PC-9 (cell line): ENCODE measurements at places on chromosomes 2 and 18. TPM values are rescaled to one million over a fixed set of nuclear protein-coding genes. Genes with fewer than 3 reads are reported as not detected.

DNA sequence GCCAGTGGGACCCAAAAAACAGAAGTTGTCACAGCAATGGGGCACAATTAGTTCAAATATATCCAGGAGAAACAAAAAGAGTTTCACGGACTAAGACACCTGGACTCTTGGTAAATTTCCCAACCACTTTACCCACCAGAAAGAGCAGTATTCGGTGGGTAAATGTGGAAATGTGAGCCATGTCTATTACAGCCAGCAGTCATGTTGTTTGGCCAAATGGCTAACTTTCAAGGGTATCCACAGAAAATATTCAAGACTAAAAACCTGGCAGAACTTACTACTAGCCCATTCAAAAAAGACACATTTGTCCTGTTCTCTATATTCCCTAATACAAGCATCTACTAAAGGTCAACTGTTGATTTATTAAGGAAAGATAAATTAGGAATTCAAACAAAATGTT is 1296.0 kb upstream of the NXPH2 start:
- no peak for DNase-seq

GRCh38 chr2:55842046-55842445 is 81.5 kb downstream of the EFEMP1 start:
- DNase-seq: no peak

Gene RGPD4
- not detected in 2 replicates for total RNA-seq

GRCh38 chr2:37156071-37156856 is 516 bp downstream of the EIF2AK2 start:
- peak; percentile 48 for DNase-seq

- no peak for DNase-seq
Measured at GRCh38 chr2:68689553-68690537, 44.8 kb upstream of the ARHGAP25 start.

DNA sequence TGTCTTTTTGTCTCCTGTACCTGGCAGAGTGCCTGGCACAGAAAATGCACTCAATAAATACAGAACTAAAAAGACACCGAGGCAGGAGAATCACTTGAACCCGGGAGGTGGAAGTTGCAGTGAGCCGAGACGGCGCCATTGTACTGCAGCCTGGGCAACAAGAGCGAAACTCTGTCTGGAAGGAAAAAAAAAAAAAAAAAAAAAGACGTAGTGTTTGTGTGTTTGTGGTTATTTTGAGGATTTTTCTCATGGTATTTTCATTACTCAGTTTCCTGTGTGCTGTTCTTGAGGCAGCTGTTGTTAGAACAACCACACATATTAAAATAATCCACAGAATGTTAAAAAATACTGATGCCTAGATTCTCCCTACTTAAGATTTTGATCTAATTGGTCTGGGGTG is 519.2 kb upstream of the SPHKAP start:
- DNase-seq: peak; percentile 0
